ENCODE measurements at places on chromosomes 3 and 15. TPM values are rescaled to one million over a fixed set of nuclear protein-coding genes. Genes with fewer than 3 reads are reported as not detected.

SLC9C1 gene
- total RNA-seq: not detected

DNA sequence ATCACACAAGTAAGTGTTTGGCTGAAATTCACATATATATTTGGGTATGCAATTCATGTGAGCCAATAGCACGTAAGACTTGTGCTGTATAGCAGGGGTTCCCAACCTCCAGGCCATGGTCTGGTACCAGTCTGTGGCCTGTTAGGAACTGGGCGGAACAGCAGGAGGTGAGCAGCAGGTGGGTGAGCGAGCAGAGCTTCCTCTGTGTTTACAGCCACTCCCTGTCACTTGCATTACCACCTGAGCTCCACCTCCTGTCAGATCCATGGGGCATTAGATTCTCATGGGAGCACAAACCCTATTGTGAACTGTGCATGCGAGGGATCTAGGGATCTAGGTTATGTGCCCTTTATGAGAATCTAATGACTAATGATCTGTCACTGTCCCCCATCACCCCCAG, 59.7 kb downstream of the MAP3K13 start:
- H3K27ac ChIP-seq: no peak overlapping the region
- H3K36me3 ChIP-seq: no peaks in the 10 kb centered on the region
- H3K4me1 ChIP-seq: no peaks in the 10 kb centered on the region
- no peaks in the 10 kb centered on the region for H3K27me3 ChIP-seq

- H3K27ac ChIP-seq: no peak overlapping the region
- H3K4me1 ChIP-seq: peaks cover 22% of the 10 kb centered on the region
- H3K27me3 ChIP-seq: no peaks in the 10 kb centered on the region
- H3K36me3 ChIP-seq: no peaks in the 10 kb centered on the region
- no peak overlapping the region for H3K4me3 ChIP-seq
Observed at GRCh38 chr3:71072287-71072686, 511.2 kb downstream of the FOXP1 start.

GRCh38 chr3:130991126-130991525, 35.5 kb downstream of the ASTE1 start:
- H3K4me1 ChIP-seq: no peaks in the 10 kb centered on the region
- H3K36me3 ChIP-seq: 0 out of 2 replicates have a peak, but pooled peaks cover 5% of the 10 kb centered on the region
- H3K27ac ChIP-seq: no peak overlapping the region
- no peak overlapping the region for H3K4me3 ChIP-seq
- no peaks in the 10 kb centered on the region for H3K27me3 ChIP-seq
